ENCODE measurements at places on chromosomes 7 and 10.
A peak's percentile ranks its signal among the peaks of the same experiment; 100 is the strongest.

DNA sequence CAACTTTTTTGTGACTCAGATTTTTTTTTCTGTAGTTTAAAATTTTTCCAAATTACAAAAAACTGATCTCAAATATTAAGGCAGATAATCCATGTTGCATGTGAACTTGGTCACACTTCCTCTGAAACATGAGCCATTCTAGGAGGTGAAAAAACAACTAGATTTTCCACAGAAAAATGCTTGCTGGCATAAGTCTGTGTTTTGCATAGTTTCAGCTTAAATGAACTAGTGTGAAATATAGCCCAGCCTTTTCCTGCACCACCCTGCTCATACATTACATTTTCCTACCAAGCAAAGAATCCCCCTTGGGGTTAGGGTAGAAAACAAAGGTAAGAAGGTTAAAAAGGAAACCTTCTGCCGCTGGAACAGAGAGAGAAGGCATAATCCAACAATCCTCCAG lies 48.2 kb downstream of the SLC25A13 start:
- DNase-seq = peak; percentile 1

GRCh38 chr7:55112056-55112455 lies 93.2 kb downstream of the EGFR start:
- no peak for DNase-seq

GRCh38 chr10:133378251-133379096 lies 588 bp upstream of the PAOX start:
- DNase-seq = peak; percentile 39

DNA sequence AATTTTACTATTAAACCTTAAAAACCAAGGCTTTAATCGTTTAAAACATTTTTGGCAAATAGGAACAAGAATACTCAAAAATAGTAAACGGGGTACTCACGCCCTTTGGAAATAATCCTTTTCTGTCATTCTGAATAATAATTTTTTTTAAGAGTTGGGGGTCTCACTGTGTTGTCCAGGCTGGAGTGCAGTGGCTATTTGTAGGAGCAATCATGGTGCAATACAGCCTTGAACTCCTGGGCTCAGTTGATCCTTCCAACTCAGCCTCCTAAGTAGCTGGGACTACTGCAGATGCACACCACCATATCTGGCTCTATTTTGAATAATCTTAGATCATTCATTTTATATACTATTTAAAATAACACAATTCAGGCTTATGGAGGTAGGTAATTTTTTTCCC lies 24.9 kb downstream of the LUC7L2 start:
- DNase-seq = no peak

- peak; percentile 30 for DNase-seq
Observed at GRCh38 chr10:110226926-110227641, 19.7 kb downstream of the MXI1 start.

DNA sequence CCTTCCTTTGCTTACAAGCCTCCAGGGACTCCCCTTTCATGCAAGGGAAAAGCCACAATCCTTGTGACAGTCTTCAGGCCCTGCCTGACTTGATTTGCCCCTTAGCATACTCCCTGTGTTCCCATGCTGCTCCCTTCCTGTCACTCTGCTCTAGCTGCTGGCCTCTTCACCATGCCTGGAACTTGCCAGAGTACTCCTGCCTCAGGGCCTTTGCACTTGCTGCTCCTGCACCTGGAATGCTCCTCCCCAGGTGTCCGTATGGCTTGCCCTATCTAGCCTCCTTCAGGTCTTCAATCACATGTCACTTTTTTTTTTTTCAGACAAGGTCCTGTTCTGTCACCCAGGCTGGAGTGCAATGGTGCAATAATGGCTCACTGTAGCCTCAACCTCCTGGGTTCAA lies 22.8 kb upstream of the GOLGA7B start:
- DNase-seq = no peak

DNA sequence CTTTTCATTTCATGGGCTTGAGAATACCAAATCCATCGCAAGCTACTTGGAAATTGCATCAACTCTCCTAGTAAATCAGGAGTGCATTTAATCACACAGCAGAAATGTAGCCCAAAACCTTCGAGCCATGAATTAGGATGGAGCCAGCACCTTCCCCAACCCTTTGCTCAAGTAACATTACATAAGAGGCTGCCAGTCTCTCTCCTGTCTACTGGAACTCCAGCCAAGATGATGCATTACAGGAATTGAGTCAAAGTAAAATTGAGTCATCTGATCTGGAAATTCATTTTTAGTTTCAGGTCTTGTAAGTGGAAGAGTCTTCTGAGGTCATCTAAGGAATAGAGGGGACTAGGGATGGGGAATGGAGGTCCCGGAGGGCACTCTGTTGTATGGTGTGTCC lies 69.7 kb upstream of the FHIP2A start:
- DNase-seq = peak; percentile 10

- DNase-seq = peak; percentile 80
Observed at GRCh38 chr10:23065181-23065948, 30.0 kb upstream of the MSRB2 start.

DNA sequence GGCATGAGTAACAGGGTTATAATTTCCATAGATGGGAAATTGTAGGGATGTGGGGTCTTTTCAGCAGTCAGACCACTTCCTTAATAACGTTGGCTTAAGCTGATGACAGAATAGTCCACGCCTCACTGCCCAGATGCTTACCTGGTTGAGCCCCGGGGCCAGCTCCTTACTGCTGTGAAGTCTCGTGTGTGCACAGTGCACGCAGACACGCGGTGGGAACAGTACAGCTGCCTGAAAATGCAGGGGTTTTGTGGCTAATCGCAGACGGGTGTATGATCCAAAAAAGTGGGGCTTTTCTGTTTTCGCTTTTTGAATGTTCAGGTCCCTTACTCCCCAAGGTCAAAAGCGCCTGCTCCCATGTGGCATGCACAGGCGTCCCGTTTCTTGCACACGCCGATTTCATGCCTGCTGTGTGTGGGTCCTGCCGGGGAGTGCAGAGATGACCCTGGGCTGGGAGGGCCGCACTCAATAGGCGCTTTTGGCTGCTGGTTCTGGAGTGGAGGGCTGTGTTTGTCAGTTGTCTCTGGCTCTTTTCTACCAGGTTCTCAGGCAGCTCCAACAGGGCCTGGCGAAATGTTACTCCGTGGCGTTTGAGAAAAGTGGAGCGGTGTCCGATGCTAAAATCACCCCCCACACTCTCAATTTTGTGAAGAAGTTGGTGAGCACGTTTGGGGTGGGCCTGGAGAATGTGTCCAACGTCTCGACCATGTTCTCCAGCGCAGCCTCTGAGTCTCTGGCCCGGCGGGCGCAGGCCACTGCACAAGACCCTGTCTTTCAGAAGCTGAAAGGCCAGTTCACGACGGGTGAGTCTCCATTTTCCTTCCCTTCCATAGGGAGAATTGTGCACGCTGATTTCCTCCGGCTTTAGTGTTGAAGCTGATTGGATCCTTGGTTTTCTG lies 116.0 kb downstream of the TRRAP start:
- no peak for DNase-seq

GRCh38 chr10:45255706-45256105 lies 59.7 kb downstream of the OR13A1 start:
- DNase-seq = no peak

GRCh38 chr7:159022238-159022993 lies 122.3 kb downstream of the VIPR2 start:
- DNase-seq = no peak

DNA sequence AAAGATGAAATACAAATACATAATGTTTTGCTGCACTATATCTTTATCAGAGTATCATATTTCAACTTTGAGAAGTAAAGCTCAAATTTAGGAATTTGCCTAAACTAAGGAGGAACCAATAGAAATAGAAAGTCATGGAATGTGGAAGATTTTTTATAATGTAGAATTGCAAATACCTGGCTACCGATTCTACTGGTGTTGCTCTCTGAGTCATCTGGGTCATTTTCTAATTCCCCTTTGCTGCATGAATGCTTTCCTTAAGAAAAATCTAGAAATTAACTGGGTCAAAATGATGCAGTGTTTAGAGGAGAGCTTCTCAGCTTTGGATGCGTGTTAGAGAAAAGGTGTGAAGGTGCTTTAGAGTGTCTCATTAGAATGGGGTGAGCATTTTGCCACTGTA lies 568.9 kb upstream of the ANKRD30A start:
- DNase-seq = no peak

DNA sequence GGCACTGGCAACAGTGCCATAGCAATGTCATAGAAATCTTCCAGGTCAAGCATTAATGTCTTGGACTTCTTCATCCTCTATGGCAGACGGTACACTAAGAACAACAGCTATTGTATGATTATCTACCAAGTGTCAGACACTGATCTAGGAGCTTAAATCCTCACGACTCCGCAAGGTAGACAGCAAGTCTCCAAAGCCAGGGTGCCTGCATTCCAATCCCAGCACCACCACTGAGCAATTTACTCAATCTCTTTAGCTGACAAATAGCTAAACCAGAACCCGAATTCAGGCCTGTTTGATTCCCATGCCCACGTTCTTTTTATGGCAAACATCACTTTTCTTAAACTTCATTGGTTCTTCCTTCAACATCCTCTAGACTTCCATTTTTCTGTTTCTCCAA lies 31.8 kb downstream of the DNMBP start:
- DNase-seq = peak; percentile 9

DNA sequence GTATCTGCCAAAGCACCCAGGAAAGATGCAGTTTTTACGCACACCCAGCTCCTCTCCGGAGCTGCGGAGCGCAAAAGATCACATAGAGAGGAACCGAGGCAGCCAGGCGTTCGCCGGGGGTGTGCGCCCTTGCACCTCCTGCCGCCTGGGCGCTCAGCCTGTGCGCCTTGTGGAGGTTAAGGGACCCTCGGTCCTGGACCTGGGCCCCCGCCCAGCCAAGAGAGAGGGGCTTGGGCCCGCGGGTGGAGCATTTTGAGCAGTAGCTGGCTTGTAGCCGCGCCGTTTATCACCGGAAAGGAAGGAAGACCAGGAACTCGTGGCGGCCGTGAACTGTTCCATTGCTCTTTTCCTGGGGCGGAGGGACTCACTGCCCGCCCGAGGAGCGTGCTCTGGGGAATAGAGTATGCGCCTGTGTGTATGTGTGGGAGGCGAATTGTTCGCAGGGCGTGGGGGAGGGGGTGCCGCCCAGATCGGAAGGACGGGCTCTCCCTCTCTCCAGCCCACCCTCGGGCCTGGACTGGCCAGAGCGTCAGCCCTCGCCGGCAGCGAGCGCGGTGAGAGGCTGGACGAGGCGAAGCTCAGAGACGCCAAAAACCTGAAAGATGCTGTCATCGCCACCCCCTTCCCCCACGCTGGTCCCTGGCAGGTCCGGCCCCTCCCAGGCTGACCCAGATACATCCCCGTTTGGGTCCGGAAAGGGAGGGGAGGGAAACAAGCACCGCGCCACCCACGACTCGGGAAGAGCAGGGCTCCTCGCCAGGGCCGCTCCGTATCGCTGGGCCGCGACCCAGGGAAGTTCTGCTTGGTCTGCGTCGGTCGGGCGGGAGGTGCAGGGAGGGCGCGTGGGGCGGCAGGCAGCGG lies 1.2 kb upstream of the WNT2 start:
- DNase-seq = peak; percentile 62

DNA sequence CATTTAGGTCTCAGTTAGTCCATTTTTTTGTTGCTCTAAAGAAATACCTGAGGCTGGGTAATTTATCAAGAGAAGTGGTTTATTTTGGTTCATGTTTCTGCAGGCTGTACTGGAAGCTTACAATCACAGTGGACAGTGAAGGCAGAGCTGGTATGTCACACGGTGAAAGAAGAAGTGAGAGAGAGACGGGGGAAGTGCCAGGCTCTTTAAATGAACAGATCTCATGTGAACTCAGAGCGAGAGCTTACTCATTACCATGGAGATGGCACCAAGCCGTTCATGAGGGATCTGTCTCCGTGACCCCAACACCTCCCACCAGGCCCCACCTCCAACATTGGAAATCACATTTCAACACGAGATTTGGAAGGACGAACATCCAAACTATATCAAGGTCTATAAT lies 18.9 kb upstream of the PNLIPRP3 start:
- no peak for DNase-seq

DNA sequence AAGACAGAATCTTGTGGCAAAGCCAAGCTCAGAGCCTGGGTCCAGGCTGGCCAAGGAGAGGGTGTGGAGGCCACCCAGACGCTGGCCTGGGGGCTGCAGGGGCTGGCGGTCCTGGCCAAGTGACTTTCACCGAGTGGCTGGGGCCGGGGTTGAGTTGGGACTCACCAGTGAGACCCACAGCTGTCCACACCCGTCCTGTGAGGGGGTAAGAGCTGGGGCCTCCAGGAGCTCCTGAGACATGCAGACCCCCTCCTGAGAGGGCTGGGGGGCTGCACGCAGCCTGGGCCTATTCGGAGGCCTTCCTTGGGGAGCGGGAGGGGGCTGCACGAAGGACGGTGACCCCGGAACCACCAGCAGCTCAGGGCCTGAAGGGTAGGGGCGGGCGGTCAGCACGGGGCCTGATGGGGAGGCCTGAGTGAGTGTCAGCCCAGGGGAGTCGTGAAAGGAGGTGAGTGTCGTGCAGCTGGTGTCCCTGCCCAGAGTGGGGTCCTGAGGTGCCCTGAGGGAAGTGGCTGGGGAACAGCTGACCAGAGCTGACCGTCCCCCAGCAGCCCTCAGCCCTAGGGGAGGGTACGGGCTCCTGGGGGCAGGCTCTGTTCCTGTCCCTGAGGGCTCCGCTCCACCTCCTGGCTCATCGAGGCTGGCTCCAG lies 100.9 kb downstream of the FOXL3 start:
- no peak for DNase-seq

DNA sequence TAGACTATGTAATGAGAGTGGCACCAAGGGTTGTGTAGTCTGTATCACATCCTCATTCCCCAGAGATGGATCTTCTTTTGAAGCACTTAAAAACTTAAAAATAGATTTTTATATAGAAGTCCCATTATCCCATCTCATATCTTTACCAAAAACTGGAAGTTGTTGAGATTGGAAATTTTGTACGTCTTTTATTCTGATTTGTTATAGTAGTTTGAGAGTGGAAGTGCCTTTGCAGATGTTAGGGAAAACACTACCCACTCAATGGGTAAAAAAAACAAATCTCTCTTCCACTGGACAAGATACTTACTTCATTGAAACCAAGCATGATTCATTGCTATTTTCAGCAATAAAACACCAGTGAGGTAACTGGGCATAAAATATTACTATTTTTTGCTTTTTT lies 184.4 kb downstream of the MACC1 start:
- DNase-seq = peak; percentile 6

DNA sequence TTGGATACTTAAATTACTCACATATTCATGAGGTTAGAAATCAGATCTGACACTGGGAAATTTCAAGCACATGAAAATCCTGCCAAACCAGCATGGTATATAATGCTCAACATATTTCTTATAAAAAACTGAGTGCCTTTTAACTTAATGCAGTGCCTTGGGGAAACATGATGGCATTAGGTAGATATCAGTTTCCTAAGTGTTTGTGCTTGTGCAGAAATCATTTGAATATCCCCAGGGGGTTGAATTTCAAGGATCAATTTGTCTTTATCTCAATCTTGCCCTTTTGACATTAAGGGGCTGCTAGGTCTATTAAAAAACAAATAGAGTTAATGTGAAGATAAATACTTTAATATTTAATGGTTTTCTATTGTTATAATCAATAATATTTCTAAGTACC lies 396.3 kb downstream of the SORCS1 start:
- DNase-seq = no peak

All from fibroblast of skin of back (primary cell).